Smooth muscle cell of trachea (primary cell): ENCODE measurements at places on chromosomes 16 and 17. TPM values are rescaled to one million over a fixed set of nuclear protein-coding genes. Genes with fewer than 3 reads are reported as not detected.

TSPAN10 gene
- 2.5 and 2.6 TPM in 2 replicates for total RNA-seq

HOXB2 gene
- 8.7 and 10.4 TPM in 2 replicates for total RNA-seq

CCL3 gene
- not detected in 2 replicates for total RNA-seq

KRTAP17-1 gene
- not detected in 2 replicates for total RNA-seq

MAPT gene
- 0.44 and 1.2 TPM in 2 replicates for total RNA-seq

NTN1 gene
- 0.44 and 3.0 TPM in 2 replicates for total RNA-seq

FAM20A gene
- total RNA-seq: 16.9 and 25.1 TPM in 2 replicates

COL1A1 gene
- total RNA-seq: 1,022 and 2,022 TPM in 2 replicates

CFAP52 gene
- 0.33 TPM in 1 of 2 replicates, not detected in the other for total RNA-seq

DLX4 gene
- not detected in 2 replicates for total RNA-seq

TMEM100 gene
- total RNA-seq: 0.99 and 5.4 TPM in 2 replicates

ST6GALNAC2 gene
- 0.73 and 3.0 TPM in 2 replicates for total RNA-seq

NPIPB13 gene
- 0.15 and 2.0 TPM in 2 replicates for total RNA-seq

RNF135 gene
- 11.9 and 26.1 TPM in 2 replicates for total RNA-seq

CACNG5 gene
- not detected in 2 replicates for total RNA-seq

MYO15A gene
- total RNA-seq: 2.2 and 3.6 TPM in 2 replicates

TMED6 gene
- 0.29 and 0.66 TPM in 2 replicates for total RNA-seq

GABARAPL2 gene
- 32.6 and 53.4 TPM in 2 replicates for total RNA-seq

STX8 gene
- total RNA-seq: 96.4 and 137 TPM in 2 replicates

SMTNL2 gene
- total RNA-seq: 0.15 and 1.2 TPM in 2 replicates

ZNF688 gene
- total RNA-seq: 13.2 and 13.6 TPM in 2 replicates

PRKCA gene
- 45.7 and 48.6 TPM in 2 replicates for total RNA-seq

TNFRSF17 gene
- not detected in 2 replicates for total RNA-seq

TNFRSF13B gene
- not detected in 2 replicates for total RNA-seq

HOXB1 gene
- total RNA-seq: not detected in 2 replicates

PROCA1 gene
- 1.9 and 3.1 TPM in 2 replicates for total RNA-seq

MILR1 gene
- total RNA-seq: 6.5 and 27.9 TPM in 2 replicates

C17orf78 gene
- not detected in 2 replicates for total RNA-seq

RCVRN gene
- under 0.01 TPM in 1 of 2 replicates, not detected in the other for total RNA-seq

KCNH6 gene
- total RNA-seq: not detected in 2 replicates

HSD17B2 gene
- total RNA-seq: 0.17 TPM in 1 of 2 replicates, not detected in the other

CPHXL2 gene
- not detected in 2 replicates for total RNA-seq

NOB1 gene
- 15.4 and 26.5 TPM in 2 replicates for total RNA-seq

DHRS7C gene
- not detected in 2 replicates for total RNA-seq

ASPSCR1 gene
- total RNA-seq: 29.4 and 30.8 TPM in 2 replicates

SLC5A2 gene
- total RNA-seq: under 0.01 and 0.15 TPM in 2 replicates

CD300E gene
- total RNA-seq: not detected in 2 replicates

RHBDL1 gene
- 4.8 and 9.4 TPM in 2 replicates for total RNA-seq

EPX gene
- total RNA-seq: not detected in 2 replicates

CFAP97D1 gene
- under 0.01 TPM in 1 of 2 replicates, not detected in the other for total RNA-seq

COG1 gene
- total RNA-seq: 19.8 and 32.4 TPM in 2 replicates

SPNS2 gene
- 0.17 and 1.0 TPM in 2 replicates for total RNA-seq

KIAA0513 gene
- 29.4 and 82.7 TPM in 2 replicates for total RNA-seq

TNRC6A gene
- total RNA-seq: 36.4 and 47.1 TPM in 2 replicates

ZACN gene
- under 0.01 and 0.15 TPM in 2 replicates for total RNA-seq
